ENCODE measurements at places on chromosomes 2 and 18.
A peak's percentile ranks its signal among the peaks of the same experiment; 100 is the strongest.

DNA sequence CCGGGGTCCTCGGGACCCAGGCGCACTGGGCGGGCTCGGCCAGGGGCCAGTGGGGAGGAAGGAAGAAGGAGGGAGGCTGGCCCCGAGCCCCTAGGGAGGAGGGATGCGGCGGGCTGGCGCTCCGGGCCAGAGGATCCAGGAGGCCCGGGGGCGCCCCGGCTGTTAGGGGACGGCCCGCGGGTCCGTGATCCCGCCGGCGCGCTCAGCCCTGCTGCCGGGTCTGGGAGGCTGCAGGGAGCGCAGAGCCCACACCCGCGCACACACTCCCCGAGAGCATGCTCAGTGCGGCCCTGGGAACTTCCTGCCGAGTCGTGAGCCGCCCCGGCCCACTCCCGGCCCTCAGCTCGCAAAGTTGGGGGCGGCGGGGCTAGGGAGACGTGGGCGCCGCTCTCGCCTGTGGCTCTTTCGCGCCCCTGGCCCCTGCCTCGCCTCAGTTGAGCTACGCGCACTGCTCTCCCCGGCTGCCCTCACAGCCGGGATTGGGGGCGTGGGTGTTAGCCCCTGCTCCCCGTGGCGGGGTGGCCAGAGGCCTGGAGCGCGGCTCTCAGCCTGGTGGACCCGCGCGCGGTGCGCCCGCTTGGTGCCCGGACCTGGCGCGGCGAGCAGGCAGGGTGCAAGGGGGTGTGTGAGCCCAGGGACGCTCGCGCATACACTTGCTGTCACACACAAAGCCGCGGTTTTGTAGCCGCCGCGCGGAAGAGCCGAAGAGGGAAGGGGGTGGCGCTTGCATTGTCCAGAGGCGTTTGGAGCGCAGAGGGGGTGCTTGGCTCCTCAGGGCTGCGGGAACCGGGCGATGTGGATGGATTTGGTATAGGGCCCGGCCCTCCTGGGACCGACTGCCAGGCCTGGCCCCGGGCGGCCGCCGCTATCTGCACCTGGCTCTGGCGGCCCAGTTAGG is 132.9 kb upstream of the MGAT5 start:
- peak; percentile 29 for DNase-seq

DNA sequence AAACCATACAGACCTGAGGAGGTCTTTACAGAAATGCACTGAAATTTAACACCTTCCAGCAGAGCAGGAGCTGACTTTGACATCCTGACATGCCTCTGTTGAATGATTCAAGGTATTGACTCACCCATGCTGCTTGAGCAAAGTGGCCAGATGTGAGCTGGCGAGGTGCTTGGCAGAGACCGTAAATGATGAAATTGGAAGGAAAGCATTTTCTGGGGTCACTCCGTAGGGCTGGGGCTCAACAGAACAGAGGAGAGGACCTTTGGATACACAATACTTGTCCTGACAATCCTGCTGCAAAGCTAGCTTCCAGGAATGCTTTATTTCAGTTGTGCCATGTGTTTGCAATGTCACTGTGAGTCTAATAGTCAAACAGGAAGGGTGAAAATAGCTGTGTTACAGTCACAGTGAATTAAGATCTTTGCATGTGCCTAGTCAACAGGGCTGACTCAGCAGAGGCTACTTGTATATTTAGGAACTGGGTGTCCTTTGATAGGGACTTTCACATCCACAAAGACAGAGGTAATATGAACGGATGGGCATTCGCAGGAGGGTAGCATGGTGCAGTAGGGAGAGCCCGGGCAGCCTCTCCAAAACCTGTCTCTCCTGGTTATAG is 31.6 kb upstream of the NCK2 start:
- DNase-seq = no peak

- DNase-seq = no peak
These were observed 104.8 kb upstream of the TFPI start for GRCh38 chr2:187658952-187659525.

DNA sequence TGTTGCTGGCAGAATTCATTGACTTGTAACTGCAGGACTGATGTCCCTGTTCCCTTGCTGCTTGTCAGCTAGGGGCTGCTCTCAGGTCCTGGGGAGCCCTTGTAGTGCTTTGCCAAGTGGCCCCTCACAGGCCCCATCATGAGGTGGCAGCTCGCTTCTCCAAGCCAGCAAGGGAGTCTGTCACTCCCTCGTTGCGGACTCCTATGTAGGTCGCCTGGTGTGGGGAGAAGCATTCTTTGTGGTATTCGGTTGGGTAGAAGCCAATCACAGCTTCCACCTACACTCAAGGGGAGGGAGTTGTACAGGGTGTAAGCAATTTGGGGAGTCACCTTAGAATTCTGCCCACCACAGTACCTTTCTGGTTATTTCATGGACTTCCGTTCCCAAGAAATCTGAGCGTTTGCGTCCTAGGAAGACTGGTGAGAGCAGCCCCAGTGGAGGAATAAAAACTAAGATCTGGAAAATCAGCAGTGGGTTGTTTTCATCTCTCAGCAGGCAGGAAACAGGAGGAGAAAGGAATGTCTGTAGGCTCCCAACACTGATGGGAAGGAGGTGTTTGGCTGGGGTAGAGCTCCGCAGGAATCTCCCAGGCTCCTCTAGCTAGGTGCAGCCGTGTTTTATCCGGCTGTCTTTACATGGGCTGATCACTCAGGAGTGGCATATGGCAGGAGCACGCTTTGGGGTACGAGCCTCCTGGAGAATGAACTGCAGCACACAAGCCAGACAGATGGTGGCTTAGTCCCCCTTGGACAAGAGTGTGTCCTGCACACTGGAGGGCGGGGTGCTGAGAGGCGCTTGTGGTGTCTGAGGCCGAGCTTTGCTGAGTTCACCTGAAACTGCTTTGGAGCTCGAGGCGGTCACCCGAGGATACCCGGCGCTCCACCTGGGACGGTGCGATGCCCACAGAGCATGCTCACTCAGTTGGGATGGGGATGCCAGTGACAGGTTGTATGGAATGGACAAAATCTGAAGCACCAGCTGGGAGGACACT is 58.3 kb downstream of the LDLRAD4 start:
- DNase-seq = no peak

GRCh38 chr2:23454501-23455120 is 69.6 kb downstream of the KLHL29 start:
- DNase-seq = no peak

GRCh38 chr18:31647127-31647753 is 37.1 kb downstream of the B4GALT6 start:
- DNase-seq = no peak

DNA sequence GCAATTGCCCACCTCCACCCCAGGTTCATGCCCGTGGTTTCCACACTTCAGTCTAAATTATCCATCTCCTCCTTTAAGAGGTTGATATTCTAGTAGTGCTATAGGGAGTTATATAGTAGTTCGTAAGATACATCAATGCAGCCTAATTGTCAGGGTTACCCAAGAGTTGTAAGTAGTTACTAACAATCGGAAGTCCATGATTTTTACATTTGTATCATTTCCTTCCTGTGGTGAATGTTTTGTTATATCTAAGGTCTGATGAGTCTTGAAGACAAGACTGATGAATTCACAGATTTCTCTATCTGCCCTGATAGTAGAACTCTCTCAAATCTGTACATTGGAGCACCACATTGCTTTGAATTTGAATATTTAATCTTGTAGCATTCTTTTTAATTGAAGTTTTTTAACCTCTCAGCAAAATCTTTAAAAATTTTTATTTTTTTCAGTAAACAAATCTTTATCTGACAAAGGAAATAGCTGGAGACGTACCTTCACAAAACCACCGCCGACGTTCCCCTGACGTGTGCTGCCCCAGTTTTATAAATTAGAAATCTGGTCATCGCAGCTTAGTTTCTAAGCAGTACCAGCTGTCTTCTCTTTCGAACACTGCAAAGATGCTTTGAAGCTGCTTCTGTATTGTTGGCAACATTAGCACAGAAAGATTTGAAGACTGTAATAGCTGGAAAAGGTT is 264.5 kb downstream of the SOCS6 start:
- no peak for DNase-seq

DNA sequence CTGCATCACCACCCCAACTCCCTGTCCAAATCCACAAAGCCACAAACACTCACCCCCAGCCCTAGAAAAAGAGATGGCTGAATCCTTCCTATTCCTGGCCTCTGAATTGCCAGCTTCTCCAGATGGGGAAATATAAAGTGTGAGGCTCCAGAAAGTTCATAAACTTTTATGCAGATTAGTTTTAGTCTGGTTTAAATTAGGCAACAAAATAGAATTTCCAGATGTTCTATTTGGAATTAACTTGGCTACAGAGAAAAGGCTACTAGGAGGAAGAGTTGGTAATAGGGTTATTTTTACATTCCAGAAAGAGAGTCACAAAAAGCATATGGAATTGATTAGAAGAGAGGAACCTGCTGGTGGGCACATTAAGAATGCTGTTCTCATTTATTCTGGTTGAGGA is 56.0 kb downstream of the EN1 start:
- no peak for DNase-seq

DNA sequence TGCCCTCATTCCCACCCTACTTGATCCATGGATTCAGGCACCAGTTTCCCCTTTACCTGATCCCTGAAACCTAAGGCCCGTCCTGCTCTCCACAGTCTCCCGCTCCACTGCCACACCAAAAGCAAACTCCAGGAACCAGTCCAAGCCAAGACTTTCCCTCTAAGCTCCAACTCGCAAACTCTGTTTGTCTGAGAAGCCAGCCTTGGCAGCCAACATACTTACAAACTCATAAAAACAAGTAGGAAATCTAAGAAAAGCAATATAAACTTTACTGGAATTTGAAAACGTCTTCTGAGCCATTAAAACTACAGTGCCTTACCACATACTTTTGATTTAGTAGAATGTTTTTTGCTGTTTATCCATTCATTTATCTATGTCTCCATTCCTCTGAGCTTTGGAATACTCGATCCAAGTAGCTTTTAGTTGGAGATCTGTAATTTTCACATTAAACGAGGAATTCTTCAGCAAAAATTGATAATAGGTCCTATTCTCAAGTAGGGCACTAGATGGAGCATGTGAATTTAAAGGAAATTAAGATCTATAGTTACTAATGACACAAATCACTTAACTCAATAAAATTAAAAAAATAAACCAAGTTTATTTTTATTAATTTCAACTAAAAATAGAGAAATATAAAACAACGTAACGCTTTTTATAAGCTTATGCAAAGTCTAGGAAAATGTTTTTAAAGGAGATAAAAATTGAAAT is 199.7 kb downstream of the MYO3B start:
- no peak for DNase-seq

DNA sequence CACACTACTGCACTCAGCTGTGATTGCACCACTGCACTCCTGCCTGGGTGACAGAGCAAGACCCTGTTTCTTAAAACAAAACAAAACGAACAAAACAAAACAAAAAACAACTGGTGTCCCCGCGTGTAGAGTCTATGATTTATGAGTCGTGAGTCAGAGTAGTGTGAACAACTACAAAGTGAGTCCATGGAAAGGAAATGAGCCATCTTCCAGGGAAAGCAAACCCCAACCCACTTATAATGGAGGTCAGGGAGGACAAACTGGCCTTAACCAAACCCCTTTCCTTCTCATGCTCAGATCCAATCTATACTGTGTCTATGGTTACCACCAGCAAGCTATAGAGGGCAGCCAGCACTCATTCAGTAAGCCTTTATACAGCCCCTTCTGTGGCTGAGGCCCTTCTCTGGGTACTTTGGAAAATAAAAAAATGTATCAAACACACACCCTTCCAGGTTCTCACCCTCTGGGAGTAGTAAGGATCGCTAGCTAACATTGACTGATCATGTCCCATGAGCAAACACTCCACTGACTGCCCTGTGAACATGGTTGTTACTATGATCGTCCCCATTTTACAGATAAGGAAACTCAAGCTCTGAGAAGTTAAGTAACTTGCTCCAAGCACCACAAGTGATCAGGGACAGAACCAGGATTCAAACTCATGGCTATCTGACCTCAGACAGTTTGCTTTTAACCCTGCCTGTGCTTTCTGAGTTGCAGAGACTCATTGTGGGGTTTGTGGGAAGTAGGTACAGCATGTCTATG is 24.7 kb upstream of the COLEC12 start:
- no peak for DNase-seq

DNA sequence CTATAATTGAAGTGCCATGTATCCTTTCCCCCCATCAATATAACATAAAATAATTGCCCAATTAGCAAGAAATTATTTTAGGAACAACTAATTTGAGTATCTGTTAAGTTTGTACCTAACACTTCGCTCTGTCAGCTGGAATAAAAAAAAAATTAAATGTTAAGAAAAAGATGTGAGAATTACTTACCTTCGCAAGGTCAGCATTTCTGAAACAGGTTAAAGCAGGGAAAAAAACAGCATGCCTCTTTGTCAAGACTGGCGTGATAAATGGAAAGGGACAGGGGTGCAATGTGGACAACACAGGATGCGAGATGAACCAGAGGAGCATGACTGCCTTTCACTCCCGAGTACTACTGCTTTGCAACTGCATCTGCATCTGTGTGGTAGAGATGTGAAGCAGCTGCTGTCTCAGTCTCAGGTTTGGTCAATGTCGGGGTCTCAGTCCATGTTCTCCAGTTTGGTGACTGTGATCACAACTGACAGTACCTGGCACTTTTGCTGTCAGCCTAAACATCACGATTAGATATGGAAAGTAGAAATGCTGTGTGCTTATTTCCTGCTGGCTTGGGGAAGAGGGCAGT is 565.4 kb upstream of the LRRTM1 start:
- no peak for DNase-seq

GRCh38 chr2:187543488-187543887 is 10.7 kb downstream of the TFPI start:
- DNase-seq = no peak

- DNase-seq = no peak
These were observed 110.2 kb upstream of the GPC1 start for GRCh38 chr2:240325016-240326007.

- no peak for DNase-seq
These were observed 9.1 kb downstream of the TWIST2 start for GRCh38 chr2:238856713-238857567.

DNA sequence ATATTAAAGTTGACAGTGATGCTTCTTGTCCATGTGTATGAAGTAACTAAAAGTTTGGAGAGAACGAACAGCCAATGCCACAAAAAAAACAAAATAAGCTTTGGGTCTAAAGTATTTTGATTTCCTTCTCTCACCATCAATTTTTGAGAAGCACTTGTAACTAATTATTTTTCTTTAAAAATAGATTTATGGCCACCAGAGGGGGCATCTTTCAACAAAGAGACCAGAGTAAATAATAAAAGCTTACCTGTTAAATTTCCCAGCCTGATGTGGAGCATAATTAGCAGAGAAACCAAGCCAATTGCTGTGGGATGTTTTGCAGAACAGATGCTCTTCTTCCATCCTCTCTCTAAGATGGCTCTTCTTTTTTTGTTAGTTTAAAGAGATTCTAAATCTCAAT is 29.0 kb downstream of the LINC00305 start:
- DNase-seq = no peak

GRCh38 chr18:74775239-74775638 is 177.6 kb downstream of the ZNF407 start:
- no peak for DNase-seq

DNA sequence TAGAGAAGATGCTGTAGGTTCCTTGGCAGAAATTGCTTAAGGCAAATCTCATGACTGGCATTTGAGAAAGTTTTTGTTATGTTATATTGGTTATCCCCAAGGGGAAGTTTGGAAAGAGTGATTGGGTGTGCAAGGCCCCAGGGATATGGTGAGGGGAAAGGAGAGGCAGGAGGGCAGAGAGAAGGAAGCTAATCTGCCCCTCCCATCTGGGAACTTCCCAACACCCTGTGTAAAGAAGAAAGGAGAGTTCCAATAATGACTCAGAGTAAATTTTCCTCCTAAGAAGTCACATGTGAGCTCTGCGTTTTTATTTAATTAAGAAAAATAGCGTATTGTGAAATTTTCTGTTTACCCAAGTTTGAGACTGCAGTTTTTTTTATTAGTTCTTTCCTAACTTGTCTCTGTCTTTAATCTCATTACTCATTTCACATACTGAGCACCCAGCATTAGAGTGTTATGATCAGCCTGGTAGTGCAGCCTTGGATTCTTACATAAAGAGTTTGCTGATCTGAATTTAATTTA is 3.1 kb upstream of the KYNU start:
- no peak for DNase-seq
